Lung (tissue), 17 donors: ENCODE measurements at places on chromosomes 3 and 15. TPM values are rescaled to one million over a fixed set of nuclear protein-coding genes. Genes with fewer than 3 reads are reported as not detected.

DNA sequence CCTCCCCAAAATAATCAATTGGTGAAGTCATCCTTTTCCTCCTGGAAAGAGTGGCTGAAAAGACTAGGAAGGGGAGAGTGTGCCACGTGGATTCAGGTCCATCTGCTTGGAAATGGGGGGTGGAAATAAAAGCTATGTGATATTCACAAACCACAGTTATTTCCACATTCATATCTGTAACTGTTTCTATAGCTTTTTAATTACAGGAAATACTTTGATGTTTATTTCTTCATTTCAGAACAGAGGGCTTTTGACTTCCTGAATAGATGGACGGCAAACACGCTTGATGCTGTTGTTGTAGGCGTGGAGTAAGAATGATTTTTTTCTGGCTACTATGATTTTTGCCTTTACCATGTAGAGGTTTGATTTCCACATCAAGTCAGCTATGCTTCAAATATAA, 10.1 kb downstream of the AADACL2 start:
- no peak overlapping the region for H3K27ac ChIP-seq
- no peak overlapping the region for H3K4me3 ChIP-seq
- peak; percentile 29 for DNase-seq
- H3K4me1 ChIP-seq, result no peaks in the 10 kb centered on the region
- no peaks in the 10 kb centered on the region for H3K27me3 ChIP-seq
- no peaks in the 10 kb centered on the region for H3K36me3 ChIP-seq

DNA sequence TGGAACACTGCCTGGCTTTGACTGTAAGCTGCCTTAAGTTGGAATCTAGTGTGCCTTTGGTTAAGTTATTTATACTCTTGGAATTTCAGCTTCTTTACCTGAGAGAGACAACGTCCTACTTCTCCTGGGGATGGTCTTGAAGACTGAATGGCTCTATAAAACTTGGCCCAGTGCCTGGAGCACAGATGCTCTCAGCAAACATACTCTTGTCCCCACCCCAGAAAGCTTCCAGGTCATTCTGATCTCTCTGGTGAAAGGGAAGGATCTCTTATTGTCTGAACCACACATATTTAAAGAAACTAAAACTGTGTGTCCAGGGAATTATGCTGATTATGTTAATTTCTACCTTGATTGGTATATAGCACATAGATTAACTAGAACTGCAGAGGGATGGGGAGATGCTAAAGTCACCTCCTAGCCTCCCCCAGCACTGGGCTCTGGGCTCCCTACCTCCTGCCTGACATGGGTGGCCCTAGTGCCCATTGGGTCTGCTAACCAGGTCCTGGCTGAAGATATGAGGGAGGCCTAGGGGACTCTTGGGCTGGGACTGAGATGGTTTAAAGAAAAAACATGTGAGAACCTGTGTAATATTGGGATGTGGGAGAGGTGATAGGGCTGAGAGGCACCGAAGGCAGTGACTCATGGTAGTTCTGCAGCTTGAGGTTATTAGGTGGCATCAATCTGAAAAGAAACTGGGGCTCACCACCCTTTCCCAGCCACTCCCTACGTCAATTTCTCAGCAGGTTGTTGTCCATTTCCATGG, 171.0 kb downstream of the RPLP1 start:
- no peaks in the 10 kb centered on the region for H3K27me3 ChIP-seq
- H3K36me3 ChIP-seq, result no peaks in the 10 kb centered on the region
- H3K4me1 ChIP-seq, result no peaks in the 10 kb centered on the region
- H3K4me3 ChIP-seq, result no peak overlapping the region
- no peak for DNase-seq

GRCh38 chr3:10981961-10982360, 10.6 kb upstream of the SLC6A1 start:
- DNase-seq, result no peak
- no peak overlapping the region for H3K4me3 ChIP-seq
- H3K27ac ChIP-seq, result no peak overlapping the region
- peaks cover 5% of the 10 kb centered on the region for H3K4me1 ChIP-seq

- H3K27ac ChIP-seq, result no peak overlapping the region
- H3K27me3 ChIP-seq, result no peaks in the 10 kb centered on the region
- no peak overlapping the region for H3K4me3 ChIP-seq
- no peaks in the 10 kb centered on the region for H3K4me1 ChIP-seq
Observed at GRCh38 chr3:173977747-173978146, 580.2 kb downstream of the NLGN1 start.

GRCh38 chr3:170711786-170712185, 125.9 kb upstream of the SLC7A14 start:
- H3K4me1 ChIP-seq, result no peaks in the 10 kb centered on the region
- H3K4me3 ChIP-seq, result no peak overlapping the region
- no peak overlapping the region for H3K27ac ChIP-seq
- no peaks in the 10 kb centered on the region for H3K27me3 ChIP-seq

- no peak overlapping the region for H3K27ac ChIP-seq
- H3K27me3 ChIP-seq, result no peaks in the 10 kb centered on the region
- H3K4me1 ChIP-seq, result no peaks in the 10 kb centered on the region
- H3K4me3 ChIP-seq, result no peak overlapping the region
- DNase-seq, result no peak
- no peaks in the 10 kb centered on the region for H3K36me3 ChIP-seq
Observed at GRCh38 chr15:81056304-81056703, 55.6 kb downstream of the TLNRD1 start.

DNA sequence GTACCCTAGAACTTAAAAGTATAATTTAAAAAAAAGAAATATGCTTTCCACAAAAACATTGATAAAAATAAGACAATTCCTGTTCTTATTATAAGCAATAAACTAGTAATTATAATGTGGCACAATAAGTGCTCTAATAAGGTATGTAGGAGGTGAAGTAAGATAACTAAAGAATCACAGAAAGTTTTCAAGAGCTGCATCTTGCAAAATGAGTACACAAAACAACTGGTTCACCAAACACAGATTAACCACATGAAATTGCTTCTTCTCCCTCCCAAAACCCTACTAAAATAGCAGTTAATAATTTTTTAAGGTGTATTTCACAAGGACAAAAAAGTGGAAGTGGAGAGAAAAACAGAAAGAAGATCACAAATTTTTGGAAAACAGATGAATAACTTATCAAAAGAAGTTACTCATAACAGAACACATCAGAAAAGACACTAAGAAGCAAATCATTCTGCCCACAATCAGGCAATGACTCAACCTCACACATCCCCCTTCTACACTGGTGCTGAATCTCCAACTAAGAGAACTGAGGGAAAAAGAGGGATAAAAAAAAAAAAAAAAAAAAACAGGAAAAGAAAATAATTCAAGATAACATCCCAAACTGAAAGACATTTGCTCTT, 64.2 kb downstream of the TBC1D5 start:
- H3K4me1 ChIP-seq, result no peaks in the 10 kb centered on the region
- no peak for DNase-seq

DNA sequence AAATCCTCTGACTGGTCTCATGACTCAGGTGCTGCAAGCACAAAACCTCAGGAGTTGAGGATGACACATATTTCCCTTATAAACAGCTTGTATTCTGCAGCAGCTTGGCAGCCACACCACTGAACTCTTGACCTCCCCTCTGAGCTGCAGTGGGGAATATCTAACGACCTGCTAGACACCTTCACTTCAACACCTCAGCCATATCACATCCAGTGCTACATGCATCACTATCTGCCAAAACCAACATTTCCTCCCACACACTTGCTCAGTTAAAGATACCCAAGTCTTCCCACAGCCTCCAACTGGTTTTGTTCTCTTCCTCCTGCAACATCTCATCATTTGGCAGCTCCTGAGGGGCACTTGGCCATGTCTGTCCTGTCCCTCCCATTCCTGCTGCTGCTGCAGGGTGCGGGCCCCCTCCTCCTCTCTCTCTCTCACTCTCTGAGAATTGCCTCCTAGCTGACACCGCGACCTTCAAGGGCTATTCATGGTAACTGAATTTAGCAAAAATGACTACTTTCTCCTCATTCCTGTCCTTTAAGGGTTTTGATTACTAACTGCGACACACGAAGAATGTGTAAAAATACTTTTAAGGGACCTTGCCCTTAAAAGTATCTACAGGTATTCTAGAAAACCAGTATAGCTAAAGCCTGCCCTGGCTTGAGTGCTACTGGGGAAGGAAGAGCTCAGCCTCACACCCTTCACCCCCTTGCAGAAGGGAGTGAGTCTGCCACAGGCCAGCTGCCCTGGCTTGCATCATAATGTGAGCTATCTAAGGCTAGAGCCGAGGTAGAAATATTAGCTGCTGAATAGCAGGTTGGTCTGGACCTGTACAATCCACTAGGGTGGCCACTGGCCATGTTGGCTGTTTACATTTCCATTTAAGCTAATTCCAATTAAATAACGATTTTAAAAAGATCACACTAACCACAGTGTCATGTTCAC, 5.0 kb upstream of the CCR9 start:
- no peak overlapping the region for H3K4me3 ChIP-seq
- no peaks in the 10 kb centered on the region for H3K27me3 ChIP-seq
- DNase-seq, result no peak
- no peaks in the 10 kb centered on the region for H3K36me3 ChIP-seq
- H3K4me1 ChIP-seq, result peaks cover 5% of the 10 kb centered on the region

GRCh38 chr3:134808835-134809234, 13.8 kb downstream of the EPHB1 start:
- H3K27ac ChIP-seq, result no peak overlapping the region
- H3K36me3 ChIP-seq, result no peaks in the 10 kb centered on the region
- H3K4me3 ChIP-seq, result no peak overlapping the region
- no peaks in the 10 kb centered on the region for H3K27me3 ChIP-seq
- no peaks in the 10 kb centered on the region for H3K4me1 ChIP-seq

OR5K2 gene
- total RNA-seq, result not detected

GNAI2 gene
- 332 TPM for total RNA-seq

DNA sequence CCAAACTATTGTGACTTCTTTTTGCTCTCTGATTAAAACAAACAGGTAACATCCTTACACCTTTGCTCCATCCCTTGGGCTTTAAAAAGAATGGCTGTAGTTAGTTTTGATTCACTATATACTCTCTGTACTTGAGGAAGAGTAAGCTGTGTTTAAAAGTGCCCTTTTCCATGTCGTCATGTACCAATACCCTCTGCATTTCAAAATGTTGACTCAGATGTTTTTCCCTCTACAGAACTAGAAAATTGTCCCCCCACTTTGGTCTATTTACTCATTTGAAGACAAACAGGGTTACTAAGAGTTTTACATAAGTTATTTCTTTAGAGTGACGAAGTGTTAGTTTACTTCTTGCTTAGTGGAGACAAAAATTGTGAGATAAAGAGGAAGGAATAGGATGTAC, 62.7 kb downstream of the TASOR start:
- peaks cover 6% of the 10 kb centered on the region for H3K36me3 ChIP-seq
- no peak overlapping the region for H3K27ac ChIP-seq
- no peak for DNase-seq
- H3K4me1 ChIP-seq, result no peaks in the 10 kb centered on the region

GRCh38 chr3:64623125-64623524, 64.7 kb downstream of the ADAMTS9 start:
- peaks cover 10% of the 10 kb centered on the region for H3K36me3 ChIP-seq
- no peak for DNase-seq
- H3K27me3 ChIP-seq, result no peaks in the 10 kb centered on the region
- no peak overlapping the region for H3K4me3 ChIP-seq

POU1F1 gene
- total RNA-seq, result not detected

LINGO1 gene
- 0.98 TPM for total RNA-seq

DNA sequence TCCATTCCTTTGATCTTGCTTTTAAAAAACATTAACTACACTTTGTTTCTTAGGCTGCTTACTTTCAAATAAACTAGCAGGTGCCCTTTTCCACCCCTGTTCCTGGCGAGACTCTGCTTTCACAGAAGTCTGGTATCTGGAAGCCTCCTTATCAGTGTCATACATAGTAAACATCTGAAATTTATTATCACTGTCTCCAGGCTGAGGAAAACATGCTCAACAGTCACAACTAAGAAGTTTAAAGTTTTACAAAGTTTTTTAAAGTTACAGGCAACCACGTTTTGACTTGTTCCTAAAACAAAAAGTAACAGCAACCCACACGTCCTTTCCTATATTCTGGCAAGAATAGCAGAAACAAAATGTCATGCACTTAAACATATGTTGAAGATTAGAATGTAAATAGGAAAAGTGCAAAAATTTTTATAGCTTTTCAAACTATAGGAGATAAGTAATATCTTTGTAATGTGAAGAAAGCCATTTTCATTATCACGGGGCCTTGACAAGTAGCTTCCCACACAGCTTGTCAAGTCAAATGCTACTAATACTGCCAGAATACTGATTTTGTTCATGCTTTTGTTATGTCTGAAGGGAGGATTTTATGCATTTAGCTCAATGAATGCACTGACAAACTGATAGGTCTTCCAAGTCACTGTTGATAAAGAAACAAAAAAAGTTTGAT, 275.2 kb upstream of the KCNMB2 start:
- no peak overlapping the region for H3K4me3 ChIP-seq
- no peaks in the 10 kb centered on the region for H3K36me3 ChIP-seq
- no peaks in the 10 kb centered on the region for H3K27me3 ChIP-seq
- H3K27ac ChIP-seq, result peak overlapping the region; percentile 21
- no peaks in the 10 kb centered on the region for H3K4me1 ChIP-seq

DNA sequence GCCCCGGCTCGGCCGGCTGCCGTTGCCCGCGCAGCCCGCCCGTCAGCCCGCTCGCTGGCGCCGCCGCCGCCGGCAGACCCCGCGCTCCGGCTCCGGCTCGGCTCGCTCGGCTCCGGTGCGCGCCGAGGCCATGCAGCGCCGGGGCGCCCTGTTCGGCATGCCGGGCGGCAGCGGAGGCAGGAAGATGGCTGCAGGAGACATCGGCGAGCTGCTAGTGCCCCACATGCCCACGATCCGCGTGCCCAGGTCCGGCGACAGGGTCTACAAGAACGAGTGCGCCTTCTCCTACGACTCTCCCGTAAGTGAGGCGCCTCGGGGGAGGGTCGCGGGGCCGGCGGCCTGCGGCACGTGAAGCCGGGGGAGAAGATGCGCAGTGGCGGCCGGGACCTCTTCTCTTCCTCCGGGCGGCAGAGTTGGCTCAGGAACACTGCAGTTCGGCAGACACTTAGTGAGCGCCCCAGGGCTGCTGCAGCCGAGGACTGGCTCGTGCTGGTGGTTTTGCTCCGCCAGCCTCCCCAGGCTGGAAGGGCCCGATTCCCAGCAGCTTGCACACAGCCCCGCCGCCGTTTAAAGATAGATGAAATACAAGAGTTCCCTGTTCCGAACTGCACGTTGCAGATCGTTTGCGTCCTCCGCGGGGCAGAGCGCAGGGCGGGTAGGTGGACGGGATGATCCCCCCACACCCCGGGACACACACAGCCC, 407 bp downstream of the USP13 start:
- H3K27ac ChIP-seq, result peak overlapping the region; percentile 95
- peak overlapping the region; percentile 84 for H3K4me3 ChIP-seq
- peak; percentile 85 for DNase-seq
- H3K36me3 ChIP-seq, result no peaks in the 10 kb centered on the region
- peaks cover 10% of the 10 kb centered on the region for H3K4me1 ChIP-seq

- H3K36me3 ChIP-seq, result no peaks in the 10 kb centered on the region
- H3K4me3 ChIP-seq, result no peak overlapping the region
- no peaks in the 10 kb centered on the region for H3K4me1 ChIP-seq
- no peaks in the 10 kb centered on the region for H3K27me3 ChIP-seq
Observed at GRCh38 chr15:91263632-91264531, 163.8 kb downstream of the SV2B start.

CEMIP gene
- total RNA-seq, result 3.6 TPM

MYO5C gene
- total RNA-seq, result 70.1 TPM
